ENCODE measurements at places on chromosomes 2 and 18.

GRCh38 chr2:62054029-62054791 lies 141.7 kb upstream of the B3GNT2 start:
- DNase-seq: no peak

DNA sequence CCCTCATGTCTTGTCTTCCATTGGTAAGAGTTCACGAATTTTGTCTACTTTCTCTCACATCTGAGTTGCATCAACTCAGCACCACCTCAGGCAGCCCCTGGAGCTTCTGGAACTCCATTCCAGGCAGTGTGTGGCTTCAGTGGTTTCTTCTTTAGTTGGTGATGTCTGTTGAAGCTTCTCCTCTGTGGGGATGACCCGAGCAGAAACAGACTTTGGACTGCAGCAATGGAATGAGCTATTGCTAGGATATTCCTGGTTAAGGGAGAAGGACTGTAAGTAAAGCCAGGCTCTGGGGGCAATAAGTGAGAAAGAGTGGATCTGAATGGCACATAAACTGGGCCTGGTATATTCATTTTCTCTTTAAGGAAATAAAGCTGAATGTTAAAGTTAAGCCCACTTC lies 32.3 kb upstream of the STAT4 start:
- DNase-seq: no peak

DNA sequence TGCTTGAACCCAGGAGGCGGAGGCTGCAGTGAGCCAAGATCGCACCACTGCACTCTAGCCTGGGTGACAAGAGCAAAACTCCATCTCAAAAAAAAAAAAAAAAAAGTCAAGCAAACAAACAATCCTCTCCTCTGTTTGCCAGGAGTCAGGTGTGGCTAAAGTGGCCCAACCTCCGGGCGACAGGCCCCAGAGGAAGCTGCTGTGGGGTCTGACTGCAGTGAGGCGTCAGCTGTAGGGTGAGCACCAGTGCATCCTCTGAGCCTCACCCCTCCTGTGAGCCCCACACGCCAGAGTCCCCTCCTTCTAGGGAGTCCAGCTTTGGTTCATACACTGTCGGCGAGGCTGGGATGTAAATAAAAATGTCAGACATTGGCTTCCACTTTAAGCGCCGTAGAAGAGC lies 76.5 kb upstream of the HS6ST1 start:
- no peak for DNase-seq

DNA sequence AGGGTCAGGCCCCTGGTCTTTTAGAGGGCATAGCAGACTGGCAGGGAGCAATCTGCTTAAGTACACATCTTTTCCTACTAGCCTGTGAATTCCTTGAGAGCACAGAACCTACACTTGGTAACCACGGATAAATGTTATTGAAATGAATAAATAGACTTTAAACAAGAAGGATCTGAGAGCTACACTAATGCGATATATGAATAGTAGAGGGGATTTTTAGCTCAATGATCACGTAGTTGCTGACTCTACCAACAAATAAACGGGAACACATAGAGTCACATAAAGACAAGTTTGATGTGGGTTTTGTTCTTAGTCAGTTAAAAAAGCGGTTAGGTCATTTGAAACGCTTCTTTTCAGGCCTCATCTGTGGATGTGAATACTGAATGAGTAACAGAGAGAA lies 290.3 kb upstream of the CCDC68 start:
- DNase-seq: no peak

DNA sequence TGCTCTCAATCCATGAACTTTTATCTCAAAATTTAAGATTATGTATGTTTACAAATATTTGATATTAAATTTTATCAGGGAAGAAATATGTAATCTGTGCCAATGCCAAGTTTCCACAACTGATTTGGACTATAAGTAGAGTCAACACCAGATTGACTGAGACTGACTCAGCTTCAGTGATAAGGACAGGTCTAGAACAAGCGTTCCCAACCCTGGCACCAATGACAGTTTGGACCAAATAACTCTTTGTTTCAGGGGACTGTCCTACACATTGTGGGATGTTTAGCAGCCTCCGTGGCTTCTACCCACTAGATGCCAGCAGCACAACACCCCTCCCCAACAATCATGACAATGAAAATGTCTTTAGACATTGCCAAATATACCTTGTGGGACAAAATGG lies 165.3 kb downstream of the THADA start:
- DNase-seq: no peak

Measured in CD4-positive, alpha-beta T cell treated with Interleukin-1 beta for 1 hour (primary cell).